T-helper 2 cell (primary cell): ENCODE measurements at places on chromosomes 3 and 15.
A peak's percentile ranks its signal among the peaks of the same experiment; 100 is the strongest.

DNA sequence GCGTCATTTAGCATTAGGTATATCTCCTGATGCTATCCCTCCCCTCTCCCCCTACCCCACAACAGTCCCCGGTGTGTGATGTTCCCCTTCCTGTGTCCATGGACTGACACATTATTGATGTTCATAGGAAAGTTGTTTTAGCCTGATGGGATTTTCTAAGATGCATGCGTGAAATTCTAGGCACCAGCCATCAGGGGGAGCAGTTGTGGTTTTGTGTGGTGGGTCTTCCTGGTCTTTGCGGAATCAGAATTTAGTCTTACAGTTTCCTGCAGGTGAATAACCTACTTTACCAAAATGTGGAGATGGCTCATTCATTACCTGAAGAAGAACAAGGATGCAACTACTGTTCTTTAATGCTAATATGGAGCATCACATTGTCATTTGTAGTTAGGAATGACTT is 455.0 kb upstream of the THBS1 start:
- peak; percentile 53 for DNase-seq

GRCh38 chr15:88090481-88091011 is 166.0 kb downstream of the NTRK3 start:
- DNase-seq, result no peak

DNA sequence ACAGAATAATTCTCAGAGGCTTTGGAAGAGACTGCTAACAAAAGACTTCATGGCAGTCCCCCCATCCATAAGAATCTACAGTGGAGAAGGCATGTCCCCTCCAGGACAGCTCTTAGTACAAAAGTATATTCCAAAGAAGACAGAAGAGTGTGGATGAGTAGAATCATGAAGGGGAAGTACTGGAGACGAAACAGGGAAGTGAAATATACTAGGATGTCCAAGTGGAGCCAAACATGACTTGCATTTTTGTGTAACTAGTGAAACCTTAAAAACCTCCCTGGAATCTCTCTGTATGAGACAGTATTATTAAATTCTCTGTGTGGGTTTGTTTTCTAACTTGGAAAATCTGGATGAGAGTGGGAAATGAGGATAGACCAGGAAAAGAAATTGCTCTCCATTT is 312.4 kb downstream of the RSL24D1 start:
- DNase-seq, result no peak

DNA sequence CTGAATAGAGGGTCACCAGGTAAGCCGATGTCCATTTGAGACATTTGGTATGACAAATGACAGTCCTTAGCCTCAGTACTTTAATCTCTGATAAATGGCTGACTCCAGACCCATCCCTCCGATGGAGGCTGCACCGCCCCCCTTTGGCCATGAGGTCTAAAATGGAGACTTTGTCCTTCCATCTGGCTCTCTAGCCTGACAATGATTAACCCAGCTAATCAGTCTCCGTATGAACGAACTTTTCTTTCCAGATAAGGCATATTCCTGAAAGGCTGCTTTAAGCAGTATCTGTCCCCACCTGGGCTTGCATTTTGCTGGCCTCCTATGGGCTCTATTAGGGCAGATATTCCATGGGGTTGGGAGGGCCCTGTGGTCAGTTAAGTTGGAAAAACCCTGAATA is 10.8 kb upstream of the MYZAP start:
- DNase-seq, result no peak

DNA sequence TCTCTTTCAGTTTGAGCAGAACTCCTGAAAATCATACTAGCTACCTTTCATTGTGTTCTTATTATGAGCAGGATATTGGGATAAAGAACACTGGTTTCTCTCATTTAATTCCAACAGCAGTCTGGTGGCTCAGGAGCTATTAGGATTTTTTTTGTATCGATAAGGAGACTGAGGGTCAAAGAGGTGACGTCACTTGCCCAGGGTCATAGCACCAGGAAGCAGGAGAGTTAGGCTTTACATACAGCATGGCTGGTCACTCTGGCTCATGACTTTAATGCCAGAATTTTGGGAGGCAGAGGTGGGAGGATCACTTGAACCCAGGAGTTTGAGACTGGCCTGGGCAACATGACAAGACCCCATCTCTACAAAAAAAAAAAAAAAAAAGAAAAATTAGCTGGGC is 113.6 kb downstream of the ADAMTS9 start:
- DNase-seq, result no peak

DNA sequence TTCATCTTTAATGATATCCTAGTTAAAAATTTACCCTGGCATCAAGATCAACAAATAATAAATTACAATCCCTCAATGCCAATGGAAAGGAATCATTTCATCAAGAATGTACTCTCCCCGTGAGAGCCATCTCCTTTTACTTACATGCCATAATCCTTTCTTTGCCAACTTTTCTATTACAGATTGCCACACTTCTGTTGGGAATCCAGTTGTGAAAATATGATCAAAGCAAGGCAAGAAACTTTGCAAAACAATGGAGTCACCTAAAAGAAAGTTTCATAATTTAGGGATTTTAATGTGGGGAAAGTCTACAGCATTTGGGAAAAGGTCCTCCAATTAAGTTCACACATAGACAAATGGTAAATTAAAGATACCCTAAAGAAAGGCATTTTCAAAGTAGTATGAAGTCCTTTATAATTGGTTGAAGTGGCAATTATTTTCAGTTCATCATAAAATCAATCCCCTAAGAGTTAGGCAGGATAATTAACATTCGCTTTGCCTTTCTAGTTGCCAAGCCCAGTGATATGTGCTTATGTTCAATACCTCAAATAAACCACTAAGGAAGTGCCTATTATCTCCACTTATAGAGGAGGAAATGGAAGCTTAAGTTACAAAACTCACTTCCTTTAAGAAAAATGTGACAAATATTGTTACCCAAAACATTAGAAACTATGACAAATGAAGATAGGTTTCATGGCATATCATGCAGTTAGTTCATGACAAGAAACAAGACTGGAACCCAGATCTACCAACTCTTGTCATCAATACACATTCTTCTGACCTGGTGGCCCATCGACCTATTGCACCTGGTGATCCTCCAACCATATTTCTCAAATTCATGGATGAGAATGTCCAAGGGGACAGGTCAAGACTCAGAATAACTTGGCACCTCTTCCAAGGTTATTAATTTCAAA is 49.1 kb downstream of the TRANK1 start:
- no peak for DNase-seq

DNA sequence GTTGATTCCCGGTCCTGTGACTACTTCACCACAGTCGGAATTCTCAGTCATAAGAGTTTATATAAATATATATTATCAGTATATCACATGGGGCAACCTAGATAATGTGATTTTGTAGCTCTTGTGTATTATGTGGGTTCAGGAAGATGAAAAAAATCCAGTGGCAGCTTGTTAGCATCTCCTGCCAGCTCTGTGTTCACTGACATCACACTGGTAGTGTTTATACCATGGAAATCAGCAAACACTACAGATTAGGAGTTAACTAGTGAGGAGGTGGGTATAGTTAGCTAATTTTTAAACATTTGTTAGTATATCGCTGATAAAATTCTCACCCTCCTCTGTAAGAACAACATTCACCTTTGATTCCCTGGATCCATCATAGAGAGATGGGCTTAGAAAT is 44.5 kb upstream of the KCNMB2 start:
- no peak for DNase-seq

DNA sequence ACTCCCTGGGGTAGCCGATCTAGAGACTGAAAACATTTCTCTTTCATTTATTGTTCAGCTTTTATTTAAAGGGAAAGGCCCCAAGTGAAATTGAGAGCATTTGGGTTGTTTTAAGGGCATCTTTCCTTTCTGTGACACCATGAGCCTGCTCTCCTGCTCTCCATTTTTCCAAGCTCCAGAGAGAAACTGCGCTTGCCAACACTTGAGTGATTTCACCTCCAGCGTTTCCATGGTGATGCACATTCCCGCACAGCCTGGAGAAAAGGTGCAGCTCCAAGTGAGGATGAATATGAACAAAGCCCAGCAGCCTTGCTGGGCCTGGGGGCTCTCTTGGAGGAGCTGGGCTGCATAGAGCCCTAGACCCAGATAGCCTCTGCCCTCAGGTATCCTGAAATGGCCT is 159.2 kb upstream of the PPP2R3A start:
- no peak for DNase-seq

GRCh38 chr15:84955089-84955848 is 26.4 kb upstream of the PDE8A start:
- DNase-seq, result no peak

DNA sequence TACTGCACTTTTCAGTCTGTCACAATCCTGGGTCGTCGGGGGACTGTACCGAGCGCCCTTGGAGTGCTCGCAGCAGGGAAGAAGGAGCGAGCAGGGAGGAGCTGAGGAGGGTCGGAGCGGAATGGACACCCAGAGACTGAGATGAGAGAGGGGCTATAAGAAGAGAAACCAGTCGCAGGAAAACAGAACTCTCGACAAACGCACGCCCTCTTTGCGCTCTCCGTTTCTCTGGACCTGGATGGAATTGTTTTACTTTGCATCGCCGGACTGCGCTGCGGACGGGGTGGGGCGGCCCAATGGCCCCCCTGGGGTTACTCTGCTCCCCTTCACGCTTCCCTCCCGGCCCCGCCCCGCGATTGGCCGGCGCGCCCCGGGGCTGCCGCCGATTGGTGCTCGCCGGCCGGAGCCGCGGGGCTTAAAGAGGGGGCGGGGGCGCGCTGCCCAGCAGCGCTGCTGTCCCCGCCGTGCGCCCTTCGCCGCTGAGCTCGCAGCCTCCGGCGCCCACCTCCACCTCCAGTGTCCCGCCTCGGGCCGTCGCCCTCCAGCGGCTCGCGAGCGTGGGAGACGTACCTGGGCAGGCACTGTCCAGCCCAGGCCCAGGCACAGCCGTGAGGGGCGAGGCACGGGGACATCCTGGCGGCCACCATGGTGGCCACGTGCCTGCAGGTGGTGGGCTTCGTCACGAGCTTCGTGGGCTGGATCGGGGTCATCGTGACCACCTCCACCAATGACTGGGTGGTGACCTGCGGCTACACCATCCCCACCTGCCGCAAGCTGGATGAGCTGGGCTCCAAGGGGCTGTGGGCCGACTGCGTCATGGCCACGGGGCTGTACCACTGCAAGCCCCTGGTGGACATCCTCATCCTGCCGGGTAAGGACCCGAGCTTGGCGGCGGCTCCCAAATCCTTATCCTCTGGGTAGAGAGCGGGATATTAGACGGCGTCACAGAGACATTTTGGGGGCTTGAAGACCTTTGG is at the start of gene CLDN11:
Gene CLDN11 (plus strand): TSS at position 447 of the 977 bp plus-strand sequence. CDS start 199 bp downstream, at position 646.
- DNase-seq, result no peak

DNA sequence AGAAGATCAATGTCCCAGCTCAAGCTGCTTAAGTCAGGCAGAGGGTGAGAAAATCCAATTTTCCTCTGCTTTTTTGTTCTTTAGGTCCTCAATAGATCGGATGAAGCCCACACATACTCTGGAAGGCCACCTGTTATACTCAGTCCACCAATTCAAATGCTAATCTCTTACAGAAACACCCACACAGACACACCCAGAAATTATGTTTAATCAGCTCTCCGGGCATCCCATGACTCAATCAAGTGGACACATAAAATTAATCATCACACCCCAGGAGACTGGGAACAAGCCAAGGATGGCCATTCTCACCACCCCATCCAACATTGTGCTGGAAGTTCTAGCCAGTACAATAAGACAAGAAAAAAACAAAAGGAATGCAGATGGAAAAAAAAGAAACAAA is 67.8 kb upstream of the SLC24A5 start:
- no peak for DNase-seq

GRCh38 chr3:30448450-30449289 is 157.7 kb upstream of the TGFBR2 start:
- no peak for DNase-seq

DNA sequence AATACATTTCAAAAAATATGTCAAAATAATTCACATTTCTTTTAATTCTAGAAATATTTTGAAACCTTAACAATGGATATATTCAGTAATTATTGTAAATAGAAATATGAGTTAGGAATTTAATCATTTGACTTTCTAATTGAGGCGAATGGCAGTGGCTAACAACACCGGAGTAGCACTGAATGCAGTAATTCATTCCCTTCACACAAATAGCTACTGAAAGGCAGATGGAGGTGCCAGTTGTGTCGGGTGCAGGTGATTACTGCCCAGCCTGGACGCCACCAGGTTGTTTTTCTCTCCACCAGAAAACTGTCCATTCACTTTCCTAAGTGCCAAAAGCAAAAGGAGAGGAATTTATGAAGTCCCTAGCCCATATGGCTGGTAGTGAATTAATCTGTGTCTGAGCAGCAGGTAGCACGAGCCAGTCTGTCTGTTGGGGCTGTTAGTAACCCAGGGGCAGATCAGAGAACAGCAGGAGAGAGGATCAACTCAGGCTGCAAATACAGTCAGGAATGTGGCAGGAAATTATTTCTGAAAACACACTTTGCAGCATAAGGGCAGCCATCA is 79.3 kb upstream of the GMNC start:
- no peak for DNase-seq

DNA sequence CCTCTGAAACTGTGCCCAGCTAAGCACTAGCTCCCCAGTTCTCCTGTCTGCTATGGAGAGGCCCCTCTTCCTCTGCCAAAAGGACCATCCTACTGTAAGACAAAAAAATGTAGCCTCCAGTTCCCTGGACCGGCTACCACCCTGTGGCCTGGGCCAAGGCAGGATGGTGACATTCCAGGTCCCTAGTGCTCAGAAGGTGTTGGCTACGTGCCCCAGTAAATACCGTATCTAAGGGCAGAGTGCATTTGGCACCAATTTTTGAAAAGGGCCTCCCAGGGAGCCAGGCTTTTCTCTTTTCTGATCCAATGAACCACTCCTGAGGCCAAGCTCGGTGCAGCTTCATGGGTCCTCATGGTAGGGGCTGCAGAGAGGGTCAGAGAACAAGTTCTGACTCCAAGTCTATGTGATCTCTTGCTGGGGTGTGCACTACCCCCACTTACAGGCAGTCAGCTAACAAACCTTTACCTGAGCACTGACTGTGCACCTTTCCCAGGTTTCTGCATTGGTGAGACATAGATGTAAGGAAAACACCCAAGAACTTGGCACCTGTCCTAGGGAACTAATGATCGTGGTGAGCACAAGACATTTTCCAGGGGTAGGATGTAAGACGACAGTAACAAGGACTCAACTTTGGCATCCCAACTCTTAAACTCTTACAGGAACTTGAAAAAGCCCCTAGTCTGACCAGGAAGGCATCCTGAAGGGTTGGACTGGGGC is 32.6 kb downstream of the TLE3 start:
- no peak for DNase-seq

DNA sequence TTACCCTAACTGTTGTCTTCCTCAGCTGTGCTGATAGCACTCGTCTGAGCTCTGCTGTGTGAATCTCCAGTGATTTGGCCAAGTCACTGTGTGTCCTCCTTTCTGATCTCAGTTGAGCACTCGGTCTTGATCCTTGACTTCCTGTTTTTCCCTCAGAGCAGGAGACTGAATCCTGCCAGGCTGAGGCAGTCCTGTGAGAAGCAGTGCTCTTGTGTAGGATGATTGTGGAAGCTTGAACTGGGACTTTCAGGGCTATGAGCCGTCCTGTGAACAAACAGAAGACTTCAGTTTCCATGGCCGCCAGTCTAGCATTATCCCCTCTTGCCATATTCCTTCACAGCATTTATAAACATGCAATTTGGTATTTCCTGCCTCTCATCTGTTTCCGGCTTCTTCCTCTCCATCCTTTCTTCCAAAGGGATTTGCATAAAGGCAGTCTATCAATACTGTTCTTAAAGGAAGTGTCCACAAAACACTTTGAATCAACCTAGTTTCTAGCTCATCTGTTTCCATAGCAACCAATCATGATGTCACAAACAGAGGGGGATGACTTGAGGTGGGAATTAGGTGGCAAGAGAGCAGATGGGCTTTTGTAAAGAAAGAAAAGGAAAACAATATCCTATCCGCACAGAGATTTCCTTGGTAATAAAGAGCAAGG is 237.2 kb downstream of the AGBL1 start:
- no peak for DNase-seq
